ENCODE measurements at places on chromosomes 1 and 21.

DNA sequence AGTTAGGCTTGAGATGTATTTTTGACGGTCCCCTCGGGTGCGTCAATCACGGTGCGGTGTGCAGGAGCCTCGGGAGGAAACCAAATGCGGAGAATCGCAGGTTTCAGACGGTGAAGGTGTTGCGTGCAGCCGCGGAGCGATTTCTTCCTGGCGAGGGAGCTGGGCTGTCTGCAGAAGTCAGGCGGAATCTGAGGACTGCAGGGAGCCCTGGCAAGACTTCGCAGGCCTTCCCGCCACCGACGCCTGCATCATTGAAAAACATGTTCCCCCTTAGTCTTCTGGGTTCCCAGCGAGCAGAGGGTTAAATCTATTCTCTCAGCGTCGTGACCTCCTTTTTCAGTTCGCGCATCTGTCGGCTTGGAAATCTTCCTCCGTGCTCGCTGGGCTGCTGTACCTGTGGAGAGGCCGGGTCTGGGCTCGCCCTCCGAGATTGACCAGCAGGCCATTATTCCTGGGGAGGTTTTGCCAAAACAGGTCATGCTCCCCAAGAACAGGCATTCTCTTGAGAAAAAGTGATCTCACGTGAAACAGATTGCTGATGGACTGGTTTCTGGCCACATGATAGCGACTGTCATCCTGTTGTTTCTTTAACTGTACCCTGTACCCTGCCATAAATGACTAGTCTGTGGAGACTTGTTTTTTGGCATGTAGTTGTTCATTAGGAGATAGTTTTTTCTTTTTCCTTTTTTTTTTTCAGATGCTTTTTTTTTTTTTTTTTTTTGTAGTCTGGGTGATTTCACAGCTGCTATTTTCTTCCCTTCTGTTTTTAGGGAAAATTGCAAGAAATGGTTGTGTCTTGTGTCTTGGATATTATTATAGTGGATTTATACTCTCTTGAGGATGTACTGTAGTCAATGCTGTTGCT, 894 bp downstream of the EPB41 start:
- no peak for DNase-seq

DNA sequence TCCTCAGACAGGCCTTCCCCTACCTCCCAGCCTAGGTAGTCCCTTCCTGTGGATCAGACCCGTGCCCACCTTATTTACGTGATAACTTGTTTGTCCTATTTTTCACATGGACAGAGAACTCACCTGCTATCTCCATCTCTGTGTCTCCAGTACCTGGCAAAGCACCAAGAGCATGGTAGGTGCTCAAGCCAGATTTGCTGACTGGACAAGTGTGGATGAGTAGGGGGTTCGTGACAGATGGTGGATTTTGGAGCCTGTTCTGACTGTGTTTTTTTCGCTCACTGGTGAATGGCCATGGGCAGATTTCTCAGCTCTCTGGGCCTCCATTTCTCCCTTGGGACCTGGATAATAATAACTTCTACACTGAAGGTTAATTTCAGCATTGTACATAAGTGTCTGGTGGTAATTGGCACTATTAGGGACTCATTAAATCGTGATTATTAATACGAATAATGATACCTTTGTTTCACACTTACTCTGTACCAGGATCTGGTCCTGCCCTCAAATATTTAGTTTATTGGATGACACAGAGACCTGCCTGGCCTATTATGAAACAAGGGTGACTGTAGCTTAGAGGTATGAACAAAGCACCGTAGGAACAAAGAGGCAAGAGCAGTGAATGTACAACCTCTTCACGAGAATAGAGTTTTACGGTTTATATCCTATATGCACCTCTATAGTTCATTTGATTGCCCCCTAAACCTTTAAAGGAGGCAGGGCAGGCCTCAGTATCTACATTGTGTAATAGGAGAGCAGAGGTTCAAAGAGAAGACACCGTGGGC, 24.5 kb upstream of the SLC26A9 start:
- no peak for DNase-seq

GRCh38 chr1:58879464-58879863, 95.6 kb upstream of the JUN start:
- no peak for DNase-seq

DNA sequence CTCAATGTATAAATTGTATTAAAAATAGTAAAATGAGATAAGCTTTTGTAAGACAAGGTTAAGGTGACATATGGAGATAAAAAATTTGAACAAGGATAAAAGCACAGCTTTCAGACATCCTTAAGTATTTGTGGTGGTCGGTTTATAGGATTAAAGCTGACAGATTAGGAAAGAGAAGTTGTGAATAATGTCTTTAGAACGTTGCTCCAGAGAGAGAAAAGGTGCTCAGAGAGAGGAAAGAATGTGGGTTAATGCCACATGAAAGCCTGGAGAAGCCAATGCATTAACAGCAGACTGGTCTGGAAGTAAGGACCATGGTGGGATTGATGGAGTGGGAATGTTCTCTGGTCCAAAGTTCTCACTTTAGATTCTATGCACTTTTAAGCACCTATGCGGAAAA, 44.8 kb downstream of the ATP6V1G3 start:
- no peak for DNase-seq

DNA sequence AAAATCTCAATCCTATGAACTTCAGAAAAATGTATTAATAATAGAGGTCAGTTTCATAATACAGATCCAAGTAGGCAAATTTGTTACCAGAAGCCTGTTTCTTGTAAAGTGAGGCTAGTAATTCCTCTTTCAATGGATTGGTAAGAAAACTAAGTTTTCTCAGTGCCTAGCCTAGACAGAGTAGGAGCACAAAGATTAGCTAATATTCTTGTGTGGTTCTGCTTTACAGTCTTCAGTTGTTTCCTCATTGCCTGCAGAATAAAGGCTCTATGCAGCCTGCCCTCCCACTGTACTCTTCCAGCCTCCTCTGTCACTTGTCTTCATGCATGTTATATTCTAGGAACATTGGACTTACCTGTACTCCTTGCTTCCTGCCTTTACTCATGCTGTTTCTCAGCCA, 2.4 kb upstream of the PPP1R15B start:
- no peak for DNase-seq

All from GM12878 (cell line).